ENCODE measurements at places on chromosomes 5 and 9. TPM values are rescaled to one million over a fixed set of nuclear protein-coding genes. Genes with fewer than 3 reads are reported as not detected.

Gene OMD
- total RNA-seq, result not detected

Gene RXRA
- 0.91 TPM for total RNA-seq

Gene SLCO4C1
- total RNA-seq, result 0.35 TPM

Gene NOTCH1
- total RNA-seq, result 73.5 TPM

Gene LCNL1
- total RNA-seq, result not detected

Gene TRIM36
- 0.29 TPM for total RNA-seq

DNA sequence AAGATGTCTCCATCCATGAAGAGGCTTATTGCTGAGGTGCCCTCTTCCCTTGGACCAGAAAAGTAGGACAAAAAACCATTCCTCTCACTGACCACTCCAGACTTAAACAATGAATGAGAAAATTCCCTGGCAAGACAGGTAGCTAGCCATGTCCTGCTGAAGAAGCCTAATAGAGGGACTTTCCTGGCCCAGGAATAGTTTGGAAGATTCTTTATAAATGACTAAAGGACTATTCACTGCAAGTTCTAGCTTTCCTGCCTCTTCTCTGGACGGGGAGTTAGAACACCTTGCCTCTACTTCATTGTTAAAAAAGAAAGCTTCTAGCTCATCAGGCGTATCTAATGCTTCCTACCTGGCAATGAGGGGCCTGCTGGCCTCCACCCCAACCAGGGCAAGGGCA is 153.6 kb downstream of the NR3C1 start:
- H3K4me3 ChIP-seq, result no peak overlapping the region
- no peaks in the 10 kb centered on the region for H3K27me3 ChIP-seq
- peaks cover 6% of the 10 kb centered on the region for H3K36me3 ChIP-seq
- H3K27ac ChIP-seq, result no peak overlapping the region
- no peaks in the 10 kb centered on the region for H3K4me1 ChIP-seq

GRCh38 chr5:54861212-54861894 is 124.0 kb downstream of the ESM1 start:
- H3K27me3 ChIP-seq, result peaks cover 55% of the 10 kb centered on the region
- no peaks in the 10 kb centered on the region for H3K4me1 ChIP-seq
- H3K27ac ChIP-seq, result no peak overlapping the region
- H3K4me3 ChIP-seq, result no peak overlapping the region
- no peak for DNase-seq

- H3K4me1 ChIP-seq, result no peaks in the 10 kb centered on the region
- no peak overlapping the region for H3K27ac ChIP-seq
- DNase-seq, result peak; percentile 36
- no peak overlapping the region for H3K4me3 ChIP-seq
Observed at GRCh38 chr9:129289131-129289731, 111.2 kb upstream of the IER5L start.

GRCh38 chr5:96509316-96509715 is 76.3 kb upstream of the PCSK1 start:
- H3K4me3 ChIP-seq, result no peak overlapping the region
- H3K27ac ChIP-seq, result no peak overlapping the region
- H3K4me1 ChIP-seq, result no peaks in the 10 kb centered on the region
- no peak for DNase-seq

DNA sequence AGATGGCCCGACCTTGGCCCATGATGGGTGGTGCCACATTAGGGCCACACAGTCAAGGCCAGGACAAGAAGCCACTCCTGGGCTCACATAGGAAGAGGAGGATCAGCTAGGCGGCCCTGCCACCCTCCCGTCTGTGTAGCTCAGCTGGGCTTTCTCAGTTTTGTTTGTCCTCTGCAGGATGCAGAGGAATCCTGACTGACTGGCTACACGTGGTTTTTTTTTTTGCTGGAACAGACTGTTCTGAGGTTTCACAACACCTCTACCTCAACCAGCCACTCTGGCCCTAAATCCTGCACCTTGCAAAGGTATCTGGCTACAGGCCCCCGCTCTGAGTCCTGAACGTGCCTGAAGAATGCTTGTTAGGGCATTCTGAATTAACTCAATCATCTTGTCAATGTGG is 88.3 kb upstream of the MSX2 start:
- H3K4me1 ChIP-seq, result no peaks in the 10 kb centered on the region
- H3K36me3 ChIP-seq, result no peaks in the 10 kb centered on the region
- no peak for DNase-seq
- H3K27ac ChIP-seq, result no peak overlapping the region
- H3K4me3 ChIP-seq, result no peak overlapping the region

GRCh38 chr5:119398727-119399466 is 43.1 kb downstream of the TNFAIP8 start:
- H3K36me3 ChIP-seq, result peaks cover 27% of the 10 kb centered on the region
- DNase-seq, result no peak
- no peak overlapping the region for H3K27ac ChIP-seq
- H3K27me3 ChIP-seq, result no peaks in the 10 kb centered on the region
- peaks cover 44% of the 10 kb centered on the region for H3K4me1 ChIP-seq

- no peaks in the 10 kb centered on the region for H3K36me3 ChIP-seq
- H3K27ac ChIP-seq, result no peak overlapping the region
Observed at GRCh38 chr5:26940994-26941393, 97.4 kb downstream of the CDH9 start.

GRCh38 chr5:174453690-174454089 is 270.7 kb upstream of the MSX2 start:
- H3K36me3 ChIP-seq, result peaks cover 2% of the 10 kb centered on the region
- DNase-seq, result no peak
- no peak overlapping the region for H3K4me3 ChIP-seq
- H3K27ac ChIP-seq, result no peak overlapping the region

DNA sequence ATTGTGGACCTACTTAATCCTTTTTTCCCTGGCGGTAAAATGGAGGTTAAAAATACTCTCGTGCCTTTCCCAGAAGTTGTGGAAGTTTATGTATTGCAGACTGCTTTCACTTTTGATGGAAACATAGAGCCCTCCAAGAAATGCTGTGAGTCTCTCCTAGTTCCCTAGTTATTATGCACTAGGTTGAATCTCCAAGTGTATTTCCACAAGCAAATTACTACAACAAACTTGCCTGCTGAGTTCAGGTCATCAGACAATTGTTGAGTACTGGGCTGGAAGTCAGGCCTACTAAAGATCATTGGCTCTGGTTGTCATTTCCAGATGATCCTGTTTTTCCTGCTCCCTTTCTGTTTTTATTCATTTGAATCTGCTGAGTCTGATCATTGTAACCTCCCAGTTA is 104.1 kb downstream of the CD180 start:
- H3K4me3 ChIP-seq, result no peak overlapping the region
- no peak overlapping the region for H3K27ac ChIP-seq
- DNase-seq, result no peak
- no peaks in the 10 kb centered on the region for H3K4me1 ChIP-seq

- H3K4me3 ChIP-seq, result no peak overlapping the region
- H3K27ac ChIP-seq, result no peak overlapping the region
- H3K27me3 ChIP-seq, result peaks cover 4% of the 10 kb centered on the region
- H3K36me3 ChIP-seq, result no peaks in the 10 kb centered on the region
- no peak for DNase-seq
Observed at GRCh38 chr9:71483436-71483835, 284.9 kb downstream of the CEMIP2 start.

DNA sequence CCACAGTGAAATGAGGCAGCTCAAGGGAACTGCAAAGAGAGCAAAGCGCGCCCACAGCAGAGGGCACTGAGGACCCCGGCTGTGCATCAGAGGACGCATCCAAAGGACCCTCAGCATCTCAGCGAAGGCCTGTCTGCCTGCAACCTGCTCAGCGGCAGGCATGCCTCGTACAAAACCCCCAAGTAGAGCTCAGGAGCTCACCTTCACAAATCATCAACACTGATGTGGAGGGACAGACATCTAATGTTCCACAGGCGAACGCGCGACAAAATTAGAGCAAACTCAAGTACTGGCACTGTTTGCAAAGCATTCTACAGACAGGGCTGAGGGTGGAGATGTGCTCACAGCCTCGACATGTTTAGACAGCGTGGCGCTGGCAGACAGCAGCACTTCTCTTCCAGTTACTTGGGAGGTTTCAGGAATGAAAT is 81.0 kb downstream of the DCP2 start:
- H3K4me3 ChIP-seq, result no peak overlapping the region
- H3K27ac ChIP-seq, result no peak overlapping the region
- H3K4me1 ChIP-seq, result peaks cover 12% of the 10 kb centered on the region
- H3K36me3 ChIP-seq, result no peaks in the 10 kb centered on the region
- H3K27me3 ChIP-seq, result no peaks in the 10 kb centered on the region

- peaks cover 19% of the 10 kb centered on the region for H3K36me3 ChIP-seq
- H3K27me3 ChIP-seq, result no peaks in the 10 kb centered on the region
- H3K4me3 ChIP-seq, result peak overlapping the region; percentile 66
- peak overlapping the region; percentile 97 for H3K27ac ChIP-seq
- H3K4me1 ChIP-seq, result peaks cover 42% of the 10 kb centered on the region
Observed at GRCh38 chr5:76175821-76176403, 92.7 kb downstream of the SV2C start.

- H3K27ac ChIP-seq, result no peak overlapping the region
- H3K4me3 ChIP-seq, result no peak overlapping the region
- H3K36me3 ChIP-seq, result no peaks in the 10 kb centered on the region
- H3K27me3 ChIP-seq, result peaks cover 7% of the 10 kb centered on the region
- peaks cover 18% of the 10 kb centered on the region for H3K4me1 ChIP-seq
- no peak for DNase-seq
Observed at GRCh38 chr9:87713278-87713987, 12.5 kb upstream of the CTSL start.

DNA sequence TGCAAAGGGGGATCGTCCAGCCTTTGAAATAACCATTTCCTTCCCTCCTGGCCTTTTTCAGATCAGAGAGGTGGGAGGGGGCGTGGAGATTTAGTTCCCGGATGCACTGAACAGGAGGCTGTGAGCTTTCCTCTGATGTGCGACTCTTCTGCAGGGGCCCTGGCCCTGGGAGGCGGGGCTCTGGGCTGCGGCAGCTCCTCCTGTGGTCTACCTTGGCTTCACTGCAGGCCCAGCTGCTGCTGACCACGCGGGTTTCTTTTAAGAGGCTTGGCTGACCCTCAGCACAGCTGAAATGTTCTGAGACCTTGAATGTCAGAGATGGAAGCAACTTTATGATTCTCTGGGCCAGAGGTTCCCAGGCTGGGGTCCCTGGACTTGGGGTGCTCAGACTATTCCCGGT is 27.0 kb upstream of the COL15A1 start:
- H3K36me3 ChIP-seq, result no peaks in the 10 kb centered on the region
- peaks cover 9% of the 10 kb centered on the region for H3K27me3 ChIP-seq
- H3K27ac ChIP-seq, result no peak overlapping the region
- DNase-seq, result no peak

DNA sequence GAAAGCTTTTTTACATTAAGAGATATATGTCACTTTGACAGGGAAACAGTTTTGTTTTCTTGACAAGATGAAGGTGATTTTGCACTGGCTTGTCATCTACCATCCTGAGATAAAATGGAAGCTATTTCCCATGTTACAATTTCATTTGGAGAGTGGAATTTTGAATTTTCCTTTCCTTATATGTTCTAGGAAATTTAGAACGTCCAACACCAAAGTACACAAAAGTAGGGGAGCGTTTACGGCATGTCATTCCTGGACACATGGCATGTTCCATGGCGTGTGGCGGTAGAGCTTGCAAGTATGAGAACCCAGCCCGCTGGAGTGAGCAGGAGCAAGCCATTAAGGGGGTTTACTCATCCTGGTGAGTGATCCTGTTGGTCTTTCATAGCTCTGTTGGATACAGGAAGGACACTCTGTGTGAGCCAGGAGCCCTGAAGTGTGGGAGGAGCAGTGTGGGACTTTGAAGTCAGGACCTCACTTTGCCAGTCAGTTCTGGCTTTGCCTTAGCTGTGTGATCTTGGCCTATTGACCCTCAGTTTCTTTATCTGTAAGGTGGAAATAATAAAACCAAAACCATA is 887 bp downstream of the PTPDC1 start:
- H3K4me3 ChIP-seq, result no peak overlapping the region
- no peak overlapping the region for H3K27ac ChIP-seq
- no peaks in the 10 kb centered on the region for H3K27me3 ChIP-seq
- H3K36me3 ChIP-seq, result peaks cover 10% of the 10 kb centered on the region
- H3K4me1 ChIP-seq, result peaks cover 32% of the 10 kb centered on the region

DNA sequence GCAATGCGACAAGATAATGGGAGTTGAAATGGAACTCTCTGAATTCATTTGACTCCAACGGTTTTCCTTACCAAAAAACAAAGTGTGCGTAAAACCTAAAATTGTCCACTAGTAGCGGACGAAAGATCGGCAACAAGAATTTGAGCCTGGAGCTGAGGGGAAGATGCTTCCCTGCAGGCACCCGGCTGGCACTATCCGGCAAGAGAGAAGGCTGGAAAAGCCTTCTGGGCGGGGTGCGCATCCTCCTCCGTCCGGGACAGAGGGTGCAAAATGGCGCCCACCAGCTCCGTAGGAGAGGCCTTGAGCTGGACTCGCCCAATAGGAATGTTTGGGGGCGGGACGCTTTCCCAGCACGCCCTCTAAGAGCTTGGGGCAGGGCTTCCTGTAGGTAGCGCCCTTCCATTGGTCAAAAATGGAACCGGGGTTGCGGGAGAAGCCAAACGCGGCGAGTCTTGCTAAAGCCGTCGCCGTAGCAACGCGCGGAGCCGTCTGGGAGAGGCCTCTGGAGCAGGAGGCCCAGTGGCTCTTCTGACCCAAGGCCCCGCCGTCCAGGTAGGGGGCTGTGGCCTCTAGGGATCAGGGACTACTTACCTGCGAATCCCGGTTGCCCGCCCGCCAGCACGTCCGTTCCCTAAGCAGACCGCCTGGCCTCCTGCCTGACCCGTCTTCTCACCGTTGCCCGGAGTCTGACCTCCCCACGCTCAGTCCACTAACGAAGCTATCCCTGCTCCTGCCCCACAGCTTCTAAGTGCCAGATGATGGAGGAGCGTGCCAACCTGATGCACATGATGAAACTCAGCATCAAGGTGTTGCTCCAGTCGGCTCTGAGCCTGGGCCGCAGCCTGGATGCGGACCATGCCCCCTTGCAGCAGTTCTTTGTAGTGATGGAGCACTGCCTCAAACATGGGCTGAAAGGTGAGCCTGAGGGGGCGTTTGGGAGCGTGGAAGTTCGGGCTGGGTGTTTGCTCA is 9.2 kb downstream of the RUFY1 start:
- no peaks in the 10 kb centered on the region for H3K27me3 ChIP-seq
- peak overlapping the region; percentile 81 for H3K27ac ChIP-seq
- H3K4me1 ChIP-seq, result peaks cover 12% of the 10 kb centered on the region
- DNase-seq, result peak; percentile 95
- peak overlapping the region; percentile 77 for H3K4me3 ChIP-seq

- no peaks in the 10 kb centered on the region for H3K27me3 ChIP-seq
- no peaks in the 10 kb centered on the region for H3K36me3 ChIP-seq
- DNase-seq, result no peak
Observed at GRCh38 chr5:67765697-67766096, 449.9 kb upstream of the PIK3R1 start.

GRCh38 chr5:34674187-34674586 is 18.1 kb downstream of the RAI14 start:
- DNase-seq, result no peak
- no peak overlapping the region for H3K4me3 ChIP-seq
- no peak overlapping the region for H3K27ac ChIP-seq
- H3K27me3 ChIP-seq, result peaks cover 4% of the 10 kb centered on the region
- H3K36me3 ChIP-seq, result no peaks in the 10 kb centered on the region

GRCh38 chr9:2263665-2264064 is 248.5 kb downstream of the SMARCA2 start:
- H3K36me3 ChIP-seq, result no peaks in the 10 kb centered on the region
- H3K27me3 ChIP-seq, result peaks cover 19% of the 10 kb centered on the region
- no peak overlapping the region for H3K4me3 ChIP-seq
- no peak overlapping the region for H3K27ac ChIP-seq
- peaks cover 2% of the 10 kb centered on the region for H3K4me1 ChIP-seq
- DNase-seq, result no peak

GRCh38 chr5:25974451-25974850 is 1063.9 kb downstream of the CDH9 start:
- no peak overlapping the region for H3K4me3 ChIP-seq
- no peaks in the 10 kb centered on the region for H3K36me3 ChIP-seq
- no peaks in the 10 kb centered on the region for H3K27me3 ChIP-seq
- H3K4me1 ChIP-seq, result no peaks in the 10 kb centered on the region
- H3K27ac ChIP-seq, result no peak overlapping the region
- DNase-seq, result no peak

Measured in activated CD8-positive, alpha-beta memory T cell treated with anti-CD3 and anti-CD28 coated beads, Interleukin-2, amount 10 ng/mL, durations not matched to agents 7 days and 5 days (primary cell).